NCI-H2081 (cell line): ENCODE measurements at places on chromosomes 7 and 10.

DNA sequence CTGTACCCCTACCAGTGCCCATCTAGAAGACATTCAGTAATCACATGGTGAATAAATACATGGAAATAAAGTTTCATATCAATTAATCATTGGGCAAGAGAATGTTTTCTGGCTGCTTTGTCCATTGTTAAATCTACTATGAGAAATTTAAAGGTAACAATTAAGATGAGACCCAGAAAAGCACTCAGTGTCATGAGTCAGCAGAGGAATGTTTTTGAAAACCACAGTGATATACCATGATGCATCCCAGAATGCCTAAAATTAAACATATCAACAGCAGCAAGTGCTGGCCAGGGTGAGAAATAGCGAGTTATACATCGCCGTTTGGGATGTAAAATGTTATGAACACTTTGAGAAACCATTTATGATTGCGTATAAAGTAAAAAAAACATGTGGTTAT lies 825.3 kb upstream of the C7orf33 start:
- DNase-seq = no peak

- no peak for DNase-seq
Measured at GRCh38 chr10:50279489-50279888, 28.2 kb upstream of the ASAH2 start.

DNA sequence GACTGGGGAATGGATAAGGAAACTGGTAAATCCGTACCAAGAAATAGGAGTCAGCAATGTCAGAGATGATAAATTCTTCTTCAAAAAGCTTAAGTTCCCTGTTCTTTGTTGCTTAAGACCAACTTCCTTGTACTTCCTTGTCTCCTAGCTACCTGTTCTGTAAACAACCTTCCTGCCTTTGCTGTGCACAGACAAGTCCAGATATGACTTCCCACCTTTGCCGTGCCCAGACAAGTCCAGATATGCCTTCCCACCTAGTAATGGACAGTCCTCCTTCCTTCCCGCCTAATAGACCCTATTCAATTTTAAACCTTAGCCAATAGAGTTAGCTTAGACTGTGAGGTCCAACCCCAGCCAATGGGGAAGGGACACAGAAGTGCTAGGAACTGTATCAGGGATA lies 2.5 kb upstream of the ZNF33A start:
- no peak for DNase-seq

DNA sequence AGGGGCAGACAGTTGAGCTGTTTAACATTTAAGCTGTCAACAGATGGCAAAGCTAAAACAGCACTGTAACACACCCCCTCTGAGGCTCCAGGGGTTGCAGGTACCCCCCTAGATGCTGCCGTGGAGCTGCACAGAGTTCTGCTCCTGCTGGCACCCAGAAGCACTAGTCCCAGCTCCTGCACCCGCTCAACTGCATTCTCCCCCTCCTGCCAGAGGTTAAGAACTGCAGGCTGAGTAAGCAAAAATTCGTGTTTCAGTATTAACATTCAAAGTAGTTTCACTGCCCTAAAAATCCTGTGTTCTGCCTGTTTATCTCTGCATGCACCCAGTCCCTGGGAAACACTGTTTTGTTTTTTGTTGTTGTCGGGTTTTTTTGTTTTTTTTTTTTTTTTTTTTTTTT lies 790.8 kb upstream of the KCND2 start:
- DNase-seq = peak; percentile 7

DNA sequence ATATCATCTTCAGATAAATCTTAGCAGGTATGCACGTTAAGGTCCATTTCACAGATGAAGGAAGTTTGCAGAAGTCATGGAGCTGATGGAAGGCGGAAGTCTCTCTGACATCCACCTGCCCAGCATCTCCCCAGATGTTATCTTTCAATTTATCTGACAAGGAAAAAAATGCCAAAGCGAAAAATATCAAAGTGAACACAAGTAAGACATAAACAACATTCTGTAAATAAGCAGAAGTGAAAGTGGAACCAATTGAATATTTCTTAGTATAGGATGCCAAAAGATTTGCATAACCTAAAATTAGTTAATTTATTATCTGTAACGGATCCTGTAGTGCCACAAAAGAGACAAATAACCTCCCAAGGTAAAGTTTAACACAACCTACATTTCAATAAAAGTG lies 73.6 kb upstream of the NEBL start:
- DNase-seq = no peak

DNA sequence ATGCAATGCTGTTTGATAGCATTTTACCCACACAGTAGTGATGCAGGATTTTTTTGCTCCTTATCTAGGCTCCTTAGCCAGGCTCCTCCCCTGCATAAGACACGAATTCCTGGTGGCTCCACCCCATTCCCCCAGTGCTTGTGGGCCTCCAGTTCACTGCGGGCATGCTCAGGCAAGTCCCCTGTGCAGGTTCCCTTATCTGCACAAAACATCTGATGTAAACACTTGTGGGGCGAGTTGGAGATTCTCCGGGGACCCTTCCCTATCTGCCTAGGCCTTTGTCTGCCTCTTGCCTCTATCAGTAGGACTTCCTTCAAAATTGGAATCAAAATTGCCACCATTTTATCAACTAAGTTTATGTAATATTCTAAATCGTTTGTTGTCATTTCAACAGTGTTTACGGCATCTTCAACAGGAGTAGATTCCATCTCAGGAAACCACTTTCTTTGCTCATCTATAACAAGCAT lies 5.4 kb upstream of the STK17A start:
- DNase-seq = no peak

DNA sequence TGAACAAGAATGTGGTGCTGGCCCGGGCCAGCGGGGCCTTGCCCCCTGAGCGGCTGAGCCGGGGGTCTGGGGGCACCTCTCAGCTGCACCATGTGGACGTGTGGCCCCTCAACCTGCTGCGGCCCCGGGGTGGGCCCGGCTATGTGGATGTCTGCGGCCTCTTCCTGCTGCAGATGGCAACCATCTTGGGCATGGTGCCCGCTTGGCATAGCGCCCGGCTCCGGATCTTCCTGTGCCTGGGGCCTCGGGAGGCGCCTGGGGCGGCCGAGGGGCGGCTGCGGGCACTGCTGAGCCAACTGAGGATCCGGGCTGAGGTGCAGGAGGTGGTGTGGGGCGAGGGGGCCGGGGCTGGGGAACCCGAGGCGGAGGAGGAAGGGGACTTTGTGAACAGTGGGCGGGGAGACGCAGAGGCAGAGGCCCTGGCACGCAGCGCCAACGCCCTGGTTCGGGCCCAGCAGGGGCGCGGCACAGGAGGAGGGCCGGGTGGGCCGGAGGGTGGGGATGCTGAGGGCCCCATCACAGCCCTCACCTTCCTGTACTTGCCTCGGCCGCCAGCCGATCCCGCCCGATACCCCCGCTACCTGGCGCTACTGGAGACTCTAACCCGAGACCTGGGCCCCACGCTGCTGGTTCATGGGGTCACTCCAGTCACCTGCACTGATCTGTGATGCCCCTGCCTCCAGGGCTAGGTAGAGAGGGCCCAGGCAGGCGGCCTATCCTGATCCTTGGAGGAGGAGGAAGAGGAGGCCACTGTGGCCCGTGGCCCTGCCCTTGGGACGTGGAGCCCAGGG lies 1.1 kb upstream of the TRIP6 start:
- no peak for DNase-seq

DNA sequence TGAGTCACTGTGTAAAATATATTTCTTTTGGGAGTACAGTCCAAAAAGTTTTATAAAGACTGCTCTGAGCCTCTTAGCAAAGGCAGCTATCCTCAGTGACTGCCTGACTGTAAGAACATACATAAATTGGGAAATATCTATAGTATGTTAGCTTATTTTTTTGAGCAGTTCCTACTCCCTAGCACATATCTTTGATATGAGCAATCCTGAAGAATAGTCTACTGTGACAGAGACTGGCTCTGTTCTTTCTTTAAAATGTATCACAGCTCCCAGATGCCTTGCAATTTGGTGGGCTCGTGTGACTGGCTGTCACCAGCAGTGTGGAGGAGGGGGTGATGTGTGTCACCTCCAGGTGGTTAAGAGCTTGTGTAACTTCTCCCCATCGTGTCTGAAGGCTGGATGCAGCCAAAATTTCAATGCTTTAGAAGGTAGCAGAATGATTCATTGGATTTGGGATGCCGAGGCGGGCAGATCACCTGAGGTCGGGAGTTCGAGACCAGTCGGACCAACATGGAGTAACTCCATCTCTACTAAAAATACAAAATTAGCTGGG lies 47.9 kb downstream of the MTERF1 start:
- no peak for DNase-seq

GRCh38 chr10:44045020-44045419 lies 339.9 kb downstream of the CXCL12 start:
- DNase-seq = no peak

DNA sequence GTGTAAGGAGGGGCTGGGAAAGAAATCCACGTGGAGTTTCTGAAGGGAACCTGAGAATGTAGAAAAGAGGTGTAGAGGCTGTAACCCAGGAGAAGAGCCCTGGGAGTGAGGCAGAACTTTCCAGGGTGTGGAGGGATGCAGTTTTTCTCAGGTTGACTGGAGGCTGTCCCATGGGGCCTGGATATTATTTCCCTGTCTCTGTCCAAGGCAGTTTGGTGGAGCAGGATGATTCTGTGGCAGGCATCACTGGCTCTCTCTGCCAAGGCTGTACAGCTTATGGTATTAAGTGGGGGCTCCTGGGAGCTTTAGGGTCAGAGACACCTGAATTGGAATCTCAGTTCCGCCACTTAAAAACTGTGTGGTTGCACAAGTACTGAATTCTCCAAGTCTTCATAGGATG lies 81.6 kb downstream of the CHN2 start:
- DNase-seq = no peak

DNA sequence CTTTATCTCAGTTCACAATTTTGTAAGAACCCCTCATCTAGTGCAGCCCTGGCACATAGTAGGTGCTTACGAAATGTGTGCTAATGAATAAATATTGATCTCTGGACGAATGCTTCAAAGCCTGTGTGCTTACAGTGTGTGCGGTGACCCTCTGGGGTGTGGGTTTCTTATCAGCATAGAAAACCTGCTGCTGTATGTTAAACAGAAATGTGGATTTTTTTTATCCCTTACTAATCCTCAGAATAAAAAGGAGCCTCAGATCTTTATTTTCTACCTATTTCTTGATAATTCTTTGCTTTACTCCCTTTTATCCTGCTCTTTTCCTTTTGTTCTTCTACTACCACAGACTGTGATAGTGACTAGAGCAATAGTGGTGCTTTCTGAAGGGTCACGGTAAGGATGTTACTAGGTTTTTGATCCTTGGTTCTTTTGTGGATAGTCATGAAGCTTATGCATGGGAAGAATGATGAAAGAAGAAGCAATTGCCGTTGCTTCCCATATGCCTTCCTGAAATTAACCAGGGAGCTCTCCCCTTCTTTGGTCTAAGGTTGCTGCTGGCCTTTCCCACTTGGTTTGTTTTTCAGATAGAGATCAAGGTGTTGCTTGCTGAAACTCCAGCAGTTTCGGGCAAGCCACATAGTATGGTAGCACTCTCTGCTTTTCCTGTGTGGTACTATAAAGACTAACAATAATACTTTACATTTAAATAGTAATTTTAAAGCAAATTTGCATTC lies 44.7 kb downstream of the SPAG6 start:
- DNase-seq = no peak

GRCh38 chr7:151658778-151659177 lies 139.1 kb upstream of the RHEB start:
- no peak for DNase-seq

DNA sequence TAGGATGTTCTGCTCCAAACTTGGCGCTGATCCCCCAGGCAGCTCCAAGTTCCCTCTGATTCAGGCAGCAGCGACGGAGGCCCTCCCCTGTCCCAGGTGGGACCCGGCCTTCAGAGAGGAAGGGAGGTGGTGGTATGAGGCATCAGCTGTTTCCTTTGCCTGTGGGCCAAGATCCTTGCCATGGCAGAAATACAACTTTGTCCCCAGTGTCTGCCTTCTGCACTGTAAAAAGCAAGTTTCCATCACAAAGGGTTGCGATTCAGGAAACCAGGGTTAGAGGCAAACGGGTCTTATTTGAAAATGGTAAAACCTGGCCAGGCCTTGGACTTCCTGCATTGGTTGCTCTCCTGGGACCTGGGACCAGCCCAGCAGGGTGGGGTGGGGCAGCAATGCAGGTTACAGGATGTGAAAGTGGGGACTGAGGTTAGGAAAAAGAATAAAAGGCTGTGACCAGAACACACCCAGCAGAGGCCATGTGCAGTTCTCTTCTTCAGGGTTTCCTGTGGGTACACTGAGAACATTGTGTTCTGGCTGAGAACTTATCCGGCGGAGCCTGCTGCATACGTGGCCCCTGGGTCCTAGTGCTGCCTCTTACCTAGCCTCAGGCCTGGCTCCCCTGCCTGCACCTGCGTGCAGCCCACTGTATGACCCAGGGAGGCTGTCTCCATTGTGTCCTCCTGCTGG lies 25.1 kb upstream of the DDIT4 start:
- peak; percentile 14 for DNase-seq

GRCh38 chr7:140435252-140435895 lies 31.5 kb downstream of the RAB19 start:
- DNase-seq = no peak

- no peak for DNase-seq
Measured at GRCh38 chr7:94971051-94971867, 63.9 kb downstream of the PPP1R9A start.

DNA sequence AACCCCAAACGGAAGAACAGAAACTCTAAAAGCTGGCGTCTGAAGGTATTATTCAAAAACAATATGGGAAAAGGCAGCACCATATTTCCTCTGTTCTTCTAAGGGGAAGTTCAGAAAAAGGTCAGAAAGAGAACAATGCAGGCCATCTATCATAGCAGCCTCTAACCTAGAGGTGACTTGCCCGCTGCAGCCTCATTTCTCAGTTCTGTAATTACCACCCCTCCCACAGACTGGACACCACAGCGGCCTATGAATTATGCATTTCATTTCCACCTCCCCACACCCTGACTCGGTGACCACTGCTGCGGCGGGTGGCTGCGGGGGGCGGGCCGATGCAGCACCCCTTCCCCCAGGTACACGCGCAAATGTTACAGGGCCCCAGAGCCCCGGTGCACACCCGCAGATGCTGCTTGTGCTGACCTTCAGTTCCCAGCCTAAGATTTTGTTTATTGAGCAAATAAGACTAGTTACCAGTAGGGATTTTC lies 125.5 kb downstream of the CLEC2L start:
- DNase-seq = no peak

DNA sequence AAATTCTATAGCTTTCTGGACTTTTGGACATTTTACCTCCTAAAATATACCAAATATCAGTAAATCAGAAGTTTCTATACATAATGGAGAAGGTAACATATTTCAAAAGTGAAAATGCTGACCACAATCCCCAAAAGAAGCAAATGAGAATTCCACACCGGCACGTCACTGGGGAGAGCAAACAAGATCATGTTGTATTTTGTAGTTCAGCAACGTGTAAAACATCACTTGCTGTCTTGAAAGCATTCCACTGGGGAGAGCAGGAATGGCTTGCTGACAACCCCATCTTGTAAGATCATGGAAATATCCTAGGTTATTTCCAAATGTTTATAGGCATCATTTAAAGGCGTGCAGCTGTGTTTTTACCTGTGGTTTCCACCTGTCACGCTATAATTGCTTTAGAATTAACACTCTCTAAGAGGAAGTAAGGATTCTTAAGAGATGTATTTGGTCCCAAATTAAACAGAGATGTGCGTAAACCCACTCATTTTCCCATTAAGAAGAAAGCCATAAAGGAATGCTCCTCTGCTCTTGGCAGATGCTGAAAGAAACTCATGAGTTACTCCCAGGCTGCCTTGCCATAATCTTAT lies 397.1 kb upstream of the POT1 start:
- no peak for DNase-seq

GRCh38 chr7:152894295-152895170 lies 135.0 kb downstream of the ACTR3B start:
- peak; percentile 25 for DNase-seq

- no peak for DNase-seq
Measured at GRCh38 chr7:151148319-151149259, 18.9 kb downstream of the GBX1 start.

- no peak for DNase-seq
Measured at GRCh38 chr10:75104842-75105241, 6.6 kb upstream of the SAMD8 start.
